M059J (cell line): ENCODE measurements at places on chromosomes 6 and 20. TPM values are rescaled to one million over a fixed set of nuclear protein-coding genes. Genes with fewer than 3 reads are reported as not detected.

Gene TRAPPC3L
- 0.27 TPM in 1 of 2 replicates, not detected in the other for total RNA-seq

Gene PAK5
- total RNA-seq, result 0.05 and 0.10 TPM in 2 replicates

Gene RMND1
- 28.8 and 35.2 TPM in 2 replicates for total RNA-seq

Gene HLA-DOA
- total RNA-seq, result not detected in 2 replicates

Gene FERMT1
- 2.0 and 2.2 TPM in 2 replicates for total RNA-seq

Gene HLA-DQA1
- total RNA-seq, result not detected in 2 replicates

Gene CST1
- 2.6 and 5.0 TPM in 2 replicates for total RNA-seq

DNA sequence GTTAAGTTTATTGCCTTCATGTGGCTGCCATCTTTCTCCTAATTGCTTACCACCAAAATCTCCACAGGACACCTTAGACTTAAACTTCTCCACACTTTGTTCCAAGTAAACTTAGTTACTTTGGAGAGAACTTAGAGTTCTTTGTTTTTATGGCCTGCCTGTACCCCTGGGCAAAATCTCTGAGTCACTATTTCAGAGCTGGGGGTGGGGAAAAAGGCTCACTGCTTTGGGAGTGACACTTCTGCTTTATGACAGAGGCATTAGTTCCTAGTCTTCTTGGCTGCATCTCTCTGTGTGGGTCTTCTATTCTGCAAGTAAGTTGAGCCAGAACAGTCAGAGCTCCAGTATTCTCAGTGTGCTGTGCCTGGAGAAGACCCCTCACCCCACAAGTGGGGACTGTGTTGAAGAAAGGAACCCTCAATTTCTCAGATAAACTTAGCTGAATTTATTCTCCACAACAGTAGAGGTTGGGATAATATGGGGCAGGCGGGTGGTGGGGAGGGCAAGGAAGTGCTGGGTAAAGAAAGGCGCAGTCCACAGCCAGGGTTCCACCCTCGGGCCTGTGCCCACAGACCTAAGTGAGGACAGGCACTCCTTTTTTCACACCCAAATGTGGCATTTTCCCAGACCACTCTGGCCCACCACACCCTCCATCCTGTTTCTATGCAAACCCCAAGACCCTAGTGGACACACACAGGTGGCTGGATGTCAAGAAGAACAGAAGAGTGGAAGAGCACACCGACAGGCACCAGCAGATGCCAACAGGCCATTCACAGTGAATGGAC lies 636.6 kb upstream of the MAN1A1 start:
- peak; percentile 55 for DNase-seq

DNA sequence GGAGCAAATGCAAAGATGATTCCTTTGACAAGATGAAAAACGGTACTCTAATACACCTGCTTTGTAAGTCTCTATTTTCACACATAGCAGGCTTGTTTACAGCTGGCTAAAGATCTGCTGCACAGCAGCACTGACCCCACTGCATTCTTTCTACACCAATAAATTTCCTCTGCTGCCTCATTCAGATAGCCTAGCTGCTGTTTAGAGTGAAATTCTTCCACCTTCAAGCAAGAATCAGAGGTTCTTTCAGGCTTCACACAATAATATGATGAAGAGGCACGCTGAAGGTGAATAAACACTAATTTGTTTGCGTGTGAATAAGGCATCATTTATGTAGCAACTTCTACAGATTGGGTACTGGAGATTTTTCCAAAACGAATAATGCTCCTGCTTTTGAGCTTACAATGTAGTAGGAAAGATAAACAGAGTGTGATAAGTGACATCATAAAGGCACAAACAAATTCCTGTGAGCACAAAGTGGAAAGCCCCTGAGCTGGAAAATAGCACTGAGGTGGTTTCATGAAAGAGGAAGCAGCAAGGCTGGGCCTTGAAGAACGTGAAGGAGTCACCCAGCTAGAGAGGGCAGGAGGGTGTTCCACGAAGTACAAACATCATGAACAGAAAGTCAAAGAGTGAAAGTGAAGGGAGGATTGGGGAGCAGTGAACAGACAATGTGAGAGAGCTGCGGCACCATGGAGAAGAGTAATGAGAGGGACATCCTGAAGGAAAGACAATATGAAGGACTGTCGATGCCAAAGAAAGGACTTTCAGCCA lies 543.4 kb downstream of the CD83 start:
- DNase-seq, result peak; percentile 60

GRCh38 chr20:57868310-57868709 lies 158.5 kb upstream of the PMEPA1 start:
- DNase-seq, result no peak

- peak; percentile 5 for DNase-seq
Measured at GRCh38 chr20:14445310-14445709, 107.9 kb upstream of the FLRT3 start.

DNA sequence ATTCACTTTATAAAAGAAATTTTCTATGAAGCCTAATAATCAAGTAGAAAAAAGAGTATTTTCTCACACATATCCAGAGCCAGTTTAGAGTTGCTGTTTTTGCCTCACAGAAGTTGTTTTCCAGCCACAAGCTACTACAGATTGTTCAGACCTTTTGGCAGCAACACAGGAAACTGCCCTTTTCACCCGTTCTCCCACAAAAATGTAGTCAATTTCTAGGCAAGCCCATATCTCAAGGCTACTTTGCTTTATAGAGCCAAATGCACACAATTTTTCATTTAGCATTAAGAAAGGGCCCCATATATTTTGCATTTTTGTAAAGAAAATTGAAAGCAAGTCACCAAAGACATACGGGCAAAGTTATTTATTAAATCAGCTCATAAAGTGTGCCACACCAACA lies 49.5 kb downstream of the EPB41L2 start:
- peak; percentile 85 for DNase-seq

DNA sequence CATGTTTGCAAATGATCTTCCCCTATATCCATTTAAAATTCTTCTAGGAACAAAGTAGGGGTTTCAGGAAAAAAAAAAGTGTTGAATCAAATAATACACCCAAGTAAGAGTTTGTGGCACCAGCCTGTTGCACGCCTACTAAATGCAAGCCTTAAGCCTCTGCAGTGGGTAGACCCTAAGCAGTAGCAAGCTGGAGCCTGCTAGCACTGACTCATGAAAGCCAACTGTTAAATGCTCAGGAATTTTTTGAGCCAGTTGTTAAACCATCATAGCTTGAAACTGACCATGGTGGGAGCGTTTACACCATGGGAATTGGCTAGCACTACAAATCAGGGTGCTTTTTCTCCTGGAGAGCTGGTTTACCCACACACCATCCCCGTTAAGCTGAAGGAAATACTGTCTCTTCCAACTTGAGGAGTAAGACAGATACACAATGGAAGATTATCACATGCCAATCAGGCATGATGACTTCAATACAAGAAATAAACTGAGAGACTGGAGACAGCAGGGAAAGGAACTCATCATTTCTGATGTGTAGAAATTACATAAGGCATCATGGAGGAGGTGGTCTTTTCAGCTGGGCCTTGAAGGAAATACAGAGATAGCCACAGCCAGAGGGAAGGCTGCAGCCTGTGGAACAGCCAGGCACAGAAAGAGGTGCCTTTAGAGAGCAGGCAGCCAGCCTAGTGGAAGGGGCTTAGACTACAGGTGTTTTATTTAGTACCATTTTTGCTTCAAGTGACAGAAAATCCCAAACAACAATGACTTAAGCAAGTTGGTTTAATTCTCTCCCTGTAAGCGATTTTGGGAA lies 110.8 kb downstream of the SNX5 start:
- DNase-seq, result no peak

DNA sequence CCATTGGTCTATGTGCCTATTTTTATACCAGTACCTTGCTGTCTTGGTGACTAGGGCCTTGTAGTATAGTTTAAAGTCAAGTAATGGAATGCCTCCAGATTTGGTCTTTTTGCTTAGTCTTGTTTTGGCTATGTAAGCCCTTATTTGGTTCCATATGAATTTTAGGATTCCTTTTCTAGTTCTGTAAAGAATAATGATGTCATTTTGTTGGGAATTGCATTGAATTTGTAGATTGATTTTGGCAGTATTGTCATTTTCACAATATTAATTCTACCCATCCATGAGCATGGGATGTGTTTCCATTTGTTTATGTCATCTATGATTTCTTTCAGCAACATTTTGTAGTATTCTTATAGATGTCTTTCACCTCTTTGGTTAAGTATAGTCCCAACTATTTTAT lies 96.4 kb upstream of the PAK5 start:
- no peak for DNase-seq

GRCh38 chr6:17416806-17417205 lies 23.4 kb downstream of the CAP2 start:
- no peak for DNase-seq

DNA sequence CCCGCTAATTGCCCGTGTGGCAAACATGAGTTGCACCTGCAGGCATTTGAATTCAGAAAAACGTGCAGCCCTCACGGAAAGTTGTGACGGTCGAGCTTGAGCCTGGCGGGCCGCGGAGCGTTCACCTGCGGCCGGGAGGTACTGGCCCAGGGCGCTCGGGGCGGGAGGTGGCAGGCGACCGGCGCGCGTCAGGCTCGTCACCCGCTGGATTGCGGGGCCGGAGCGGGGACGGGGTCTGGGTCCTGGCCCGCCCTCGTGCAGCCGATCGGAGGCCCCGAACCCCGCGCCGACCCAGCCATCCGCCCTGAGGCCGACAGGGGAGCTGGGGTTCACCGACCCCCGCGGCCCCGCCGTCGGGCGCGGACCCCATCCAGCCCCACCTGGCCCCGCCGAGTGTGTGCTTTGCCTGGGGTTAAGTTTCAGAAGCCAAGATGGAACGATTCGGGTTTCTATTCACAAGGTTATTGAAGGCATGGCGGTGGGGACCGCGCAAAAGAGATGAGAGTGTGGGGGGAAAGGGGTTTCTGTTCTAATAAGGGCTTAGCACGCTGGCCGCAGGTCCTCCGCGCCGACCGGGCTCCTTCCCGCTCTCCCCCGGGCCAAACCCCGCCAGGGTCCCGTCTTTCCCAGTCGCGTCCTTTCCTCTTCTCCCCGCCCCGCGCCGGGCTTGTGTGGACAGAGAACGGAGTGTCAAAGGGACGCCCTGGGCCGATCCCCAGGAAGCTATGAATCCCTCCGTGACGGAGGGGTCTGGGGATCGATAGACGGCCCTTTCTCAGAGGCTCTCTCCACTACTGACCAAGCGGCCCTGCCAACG lies 1.6 kb upstream of the HEY2 start:
- peak; percentile 57 for DNase-seq

DNA sequence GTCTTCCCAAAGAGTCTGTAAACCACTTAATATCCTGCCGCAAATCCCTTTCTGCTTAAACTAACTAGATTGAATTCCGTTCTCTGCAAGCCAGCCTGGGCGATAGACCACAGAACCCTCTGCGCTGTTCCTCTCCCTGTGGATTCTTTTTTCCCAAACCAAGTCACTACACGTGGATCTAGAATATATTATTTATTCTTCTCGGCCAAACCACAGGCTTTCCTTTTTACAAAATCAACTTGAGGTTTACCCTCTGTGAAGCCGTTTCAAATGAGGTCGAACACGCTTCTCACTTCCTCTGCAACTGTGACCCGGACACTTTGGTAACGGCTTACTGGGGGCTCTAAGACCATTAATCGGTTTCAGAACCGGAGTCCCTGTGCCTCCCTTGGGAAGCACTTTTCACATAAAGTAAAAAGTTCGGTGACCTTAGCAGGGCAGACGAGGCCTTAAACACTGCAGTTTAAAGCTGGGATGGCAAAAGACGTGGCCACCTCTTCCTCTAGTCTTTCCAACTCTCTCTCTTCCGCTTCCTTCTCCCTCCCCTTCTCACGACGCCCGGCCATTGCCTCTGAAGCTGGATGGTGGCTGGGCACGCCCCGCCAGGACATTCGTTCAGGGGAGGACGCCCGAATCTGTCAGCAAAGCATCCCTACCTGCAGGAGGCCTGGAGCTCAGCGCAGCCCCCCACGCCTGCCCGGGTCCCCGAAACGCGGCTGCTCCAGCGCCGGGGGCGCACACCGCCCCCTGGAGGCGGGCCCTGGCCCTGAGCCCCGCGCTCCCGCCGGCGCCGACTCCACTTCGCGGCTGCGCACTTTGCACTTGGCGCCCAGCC lies 55.0 kb upstream of the FOXC1 start:
- peak; percentile 75 for DNase-seq

GRCh38 chr20:9258901-9259300 lies 190.0 kb downstream of the PLCB4 start:
- DNase-seq, result no peak

GRCh38 chr6:145808239-145808638 lies 6.4 kb downstream of the FBXO30 start:
- no peak for DNase-seq

GRCh38 chr6:105907991-105908390 lies 178.1 kb upstream of the PRDM1 start:
- no peak for DNase-seq

DNA sequence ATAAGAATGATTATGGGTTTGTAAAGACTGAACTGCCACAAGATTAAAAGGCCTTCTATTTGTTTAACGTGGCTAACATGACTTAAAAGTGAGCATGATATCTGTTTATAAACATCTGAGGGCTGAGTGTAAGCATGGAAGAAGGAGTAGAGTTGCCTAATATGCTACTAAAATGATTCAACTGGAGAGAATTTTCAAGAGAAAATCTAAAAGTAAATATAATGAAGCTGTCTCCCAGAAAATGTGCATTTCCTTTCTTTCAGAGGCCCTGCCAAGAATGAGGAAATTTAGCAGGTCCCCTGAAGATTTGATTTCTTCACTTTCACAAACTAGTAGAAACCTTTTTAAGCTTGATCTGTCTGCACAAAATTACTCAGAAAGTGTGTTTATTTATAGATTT lies 4.2 kb upstream of the EYA4 start:
- peak; percentile 70 for DNase-seq

DNA sequence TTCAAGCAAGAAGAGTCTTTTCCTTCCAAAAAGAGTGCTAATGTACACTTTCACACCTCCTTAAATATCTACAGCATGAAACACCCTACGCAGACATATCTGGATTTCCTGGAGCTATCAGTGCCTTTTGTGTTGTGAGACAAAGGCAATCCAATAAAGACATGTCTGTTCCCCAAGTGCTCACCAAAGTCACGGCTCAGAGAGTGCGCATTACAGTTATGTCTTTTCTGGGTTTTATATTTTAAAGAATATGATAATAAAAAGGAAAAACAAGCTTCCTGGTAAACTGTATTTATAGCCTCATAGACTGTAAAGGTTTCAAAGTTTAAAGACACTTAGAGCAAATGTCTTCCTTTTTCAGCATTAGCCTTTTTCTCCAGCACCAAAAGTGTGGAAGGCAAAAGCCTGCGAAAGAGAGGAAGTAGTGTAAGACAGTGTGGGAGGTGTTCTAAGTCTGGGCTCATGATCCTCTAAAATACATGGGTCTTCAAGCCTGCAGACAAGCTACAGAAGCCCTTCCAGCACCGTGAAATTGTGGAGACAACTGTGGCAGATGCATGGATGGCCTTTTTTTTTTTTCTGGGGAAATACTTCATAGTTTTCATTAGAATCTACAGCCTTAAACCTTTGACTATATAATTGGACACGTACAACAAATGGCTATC lies 135.0 kb upstream of the SLC35B3 start:
- DNase-seq, result no peak

GRCh38 chr6:42996513-42996912 lies 12.1 kb downstream of the PPP2R5D start:
- DNase-seq, result no peak

DNA sequence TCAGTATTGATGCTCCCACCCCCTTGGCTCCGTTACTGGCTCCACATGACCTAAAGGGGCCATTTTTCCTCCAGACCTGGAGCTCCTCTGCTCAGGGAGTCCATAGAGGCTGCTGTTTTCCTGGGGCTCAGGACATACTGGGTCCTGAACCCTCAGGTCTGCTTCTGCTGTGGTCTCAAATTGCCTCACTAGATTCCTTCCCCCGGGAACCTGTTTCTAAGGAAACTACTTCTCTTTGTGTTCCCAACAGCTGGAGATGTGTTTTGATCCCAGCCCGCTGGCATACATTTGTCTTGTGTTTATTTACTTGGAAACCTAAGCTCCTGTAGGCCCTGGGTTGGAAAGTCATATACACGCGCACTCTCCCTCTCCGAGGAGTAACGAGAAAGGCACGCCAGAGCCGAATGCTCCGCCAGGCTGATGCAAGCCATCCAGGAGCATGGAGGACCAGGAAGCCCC lies 222.8 kb downstream of the UST start:
- DNase-seq, result no peak
